ENCODE measurements at places on chromosomes 6 and 20.

DNA sequence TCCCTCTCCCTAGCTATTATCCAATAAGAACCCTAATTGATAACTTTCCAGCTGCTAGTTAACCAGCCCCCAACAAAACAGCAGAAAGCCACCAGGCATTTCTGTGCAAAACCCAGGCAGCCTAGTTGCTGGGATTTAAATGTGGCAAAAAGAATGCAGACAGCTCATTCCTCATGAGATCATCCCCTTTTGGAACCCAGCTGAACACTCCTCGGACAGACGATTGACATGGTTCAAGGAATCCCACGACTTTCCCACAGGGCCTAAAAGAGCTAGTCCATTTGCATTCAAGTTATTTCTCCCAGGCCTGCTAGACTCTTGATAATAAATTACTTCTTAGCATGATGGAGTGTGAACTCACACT is 24.0 kb downstream of the JAG1 start:
- DNase-seq, result no peak

- DNase-seq, result no peak
These were observed 1152.3 kb upstream of the GJE1 start for GRCh38 chr6:140980265-140980887.

DNA sequence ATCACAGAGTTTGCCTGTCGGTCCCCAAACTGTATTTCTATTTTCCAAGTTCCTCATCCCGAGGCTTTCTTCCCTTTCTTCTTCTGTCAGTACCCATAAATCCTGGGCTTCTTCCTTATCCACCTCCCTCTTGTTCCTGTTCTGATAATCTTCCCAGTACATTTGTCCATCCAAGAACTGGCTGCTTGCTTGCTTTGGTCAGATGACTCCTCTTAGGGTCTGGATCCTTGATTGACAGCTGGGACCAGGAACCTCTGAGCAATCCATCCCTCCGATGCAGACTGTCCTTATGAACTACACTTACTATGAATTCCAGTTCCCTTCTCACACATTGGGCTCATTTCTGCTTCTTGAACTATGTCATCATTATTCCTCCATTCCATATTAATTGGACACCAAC is 275.3 kb upstream of the CITED2 start:
- DNase-seq, result no peak

- no peak for DNase-seq
These were observed 483.4 kb upstream of the FLRT3 start for GRCh38 chr20:14820771-14821170.

All from stimulated activated CD4-positive, alpha-beta T cell treated with anti-CD3 and anti-CD28 coated beads, Interleukin-1b, Interleukin-23, amount 100 ng/mL, for 1 hour (primary cell).